GM23248 (cell line): ENCODE measurements at places on chromosomes 7 and 10.

- no peaks in the 10 kb centered on the region for H3K27me3 ChIP-seq
- no peaks in the 10 kb centered on the region; the same call in 1 of the 2 replicates for H3K4me1 ChIP-seq
- H3K27ac ChIP-seq = no peak overlapping the region
- no peaks in the 10 kb centered on the region for H3K36me3 ChIP-seq
- no peak for DNase-seq
- H3K4me3 ChIP-seq = no peak overlapping the region
Observed at GRCh38 chr7:83077328-83077727, 85.4 kb downstream of the PCLO start.

- no peaks in the 10 kb centered on the region for H3K36me3 ChIP-seq
- peak; percentile 25 for DNase-seq
- H3K27ac ChIP-seq = no peak overlapping the region
- no peaks in the 10 kb centered on the region for H3K27me3 ChIP-seq
Observed at GRCh38 chr10:18400201-18400905, 251.0 kb downstream of the NSUN6 start.

- no peak for DNase-seq
- no peak overlapping the region for H3K4me3 ChIP-seq
- no peaks in the 10 kb centered on the region for H3K4me1 ChIP-seq
Observed at GRCh38 chr7:25931156-25931555, 220.8 kb upstream of the NFE2L3 start.

DNA sequence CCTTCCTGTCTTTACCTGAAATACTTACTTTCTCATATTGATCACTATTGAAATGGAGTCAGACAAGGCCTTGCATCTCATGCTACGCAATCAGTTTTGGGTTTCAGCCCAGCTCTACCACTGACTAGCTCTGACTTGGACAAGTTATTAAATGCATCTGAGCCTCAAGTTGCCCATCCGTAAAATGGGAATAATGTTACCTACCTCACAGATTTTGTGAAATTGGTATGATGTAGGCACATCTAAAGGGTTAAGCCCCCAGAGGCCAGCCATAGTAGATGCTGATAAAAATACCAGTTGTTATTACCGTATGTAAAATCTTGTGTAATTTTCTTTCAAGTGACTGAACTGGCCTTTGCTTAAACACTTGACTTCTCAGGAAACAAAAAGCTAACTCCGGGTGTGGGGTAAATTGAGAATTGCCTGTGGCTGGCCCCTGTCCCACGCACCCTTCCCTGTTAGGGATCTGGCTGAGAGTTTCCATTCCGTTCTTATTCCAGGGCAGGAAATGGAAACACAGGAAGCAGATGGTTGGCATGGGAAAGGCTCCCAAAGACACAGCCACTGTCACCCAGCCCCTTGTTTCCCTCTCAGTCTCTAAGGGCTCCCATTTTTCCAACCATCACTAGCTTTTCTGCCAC, 7.5 kb downstream of the DUSP5 start:
- peaks cover 50% of the 10 kb centered on the region for H3K4me1 ChIP-seq
- H3K27me3 ChIP-seq = no peaks in the 10 kb centered on the region
- H3K4me3 ChIP-seq = no peak overlapping the region
- H3K36me3 ChIP-seq = peaks cover 46% of the 10 kb centered on the region
- peak overlapping the region; percentile 95 for H3K27ac ChIP-seq

- no peaks in the 10 kb centered on the region for H3K36me3 ChIP-seq
- H3K4me1 ChIP-seq = peaks cover 51% of the 10 kb centered on the region
- DNase-seq = peak; percentile 80
- peak overlapping the region; percentile 83 for H3K4me3 ChIP-seq
- H3K27me3 ChIP-seq = no peaks in the 10 kb centered on the region
Observed at GRCh38 chr7:27176962-27177794, 3.1 kb upstream of the HOXA10 start.

DNA sequence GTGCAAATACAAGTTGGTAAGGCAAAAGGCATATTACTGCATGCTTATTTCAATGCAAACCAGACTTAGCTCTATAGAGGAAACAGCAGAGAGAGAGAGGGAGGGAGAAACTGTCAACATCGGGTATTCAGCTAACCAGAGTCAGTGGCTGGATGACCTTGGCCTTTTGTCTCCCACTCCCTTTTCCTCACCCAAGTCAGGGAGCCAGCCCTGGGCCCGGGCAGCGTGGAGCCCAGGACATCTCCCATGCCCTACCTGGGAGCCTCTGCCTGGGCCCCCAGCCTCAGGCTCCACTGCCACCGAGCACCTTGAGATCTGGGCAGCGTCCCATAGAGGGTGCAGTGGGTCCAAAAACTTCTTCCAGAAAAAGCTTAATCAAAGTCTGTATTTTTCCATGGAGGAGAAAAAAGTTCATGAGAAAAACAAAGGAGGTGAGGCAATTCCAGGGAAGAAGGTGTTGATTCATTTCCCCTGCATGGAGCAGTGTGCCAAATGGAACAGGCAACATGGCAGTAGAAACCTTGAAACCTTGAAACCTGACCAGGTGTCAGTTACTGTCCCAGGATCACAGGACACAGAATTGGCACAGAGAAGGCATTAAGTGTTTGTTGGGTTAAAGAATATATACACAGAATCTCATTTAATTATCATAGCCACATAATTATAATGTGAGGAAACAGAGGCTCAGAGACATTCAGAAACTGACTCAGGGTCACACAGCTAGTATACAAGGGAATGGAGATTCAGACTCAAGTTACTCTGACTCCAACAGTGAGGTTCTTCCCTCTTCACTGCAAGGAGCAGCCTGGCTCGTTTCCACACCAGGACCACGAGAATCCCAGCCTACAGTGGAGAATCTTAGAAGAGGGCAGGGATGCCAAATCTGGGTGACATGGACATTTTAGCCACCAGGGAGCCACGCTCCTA, 5.8 kb upstream of the NCOA4 start:
- no peaks in the 10 kb centered on the region for H3K36me3 ChIP-seq
- no peak overlapping the region for H3K27ac ChIP-seq
- DNase-seq = no peak
- 0 out of 2 replicates have a peak, but pooled peaks cover 3% of the 10 kb centered on the region for H3K4me1 ChIP-seq
- no peak overlapping the region for H3K4me3 ChIP-seq
- no peaks in the 10 kb centered on the region for H3K27me3 ChIP-seq

DNA sequence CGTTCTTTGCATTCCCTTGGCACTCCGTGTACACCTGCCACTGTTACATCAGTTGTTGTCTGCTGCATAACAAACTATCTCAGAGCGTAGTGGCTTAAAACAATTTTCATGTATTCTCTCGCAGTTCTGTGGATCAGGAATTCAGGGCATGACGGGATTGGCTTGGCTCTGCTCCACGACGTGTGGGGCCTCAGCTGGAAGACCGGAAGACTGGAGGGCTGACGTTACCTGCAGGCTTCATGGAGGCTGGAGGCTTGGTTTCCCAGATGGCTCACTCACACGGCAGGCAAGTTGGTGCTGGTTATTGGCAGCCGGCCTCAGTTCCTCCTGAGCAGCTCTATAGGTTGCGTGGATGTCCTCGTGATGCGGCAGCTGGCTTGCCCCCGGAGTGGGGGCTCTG, 25.5 kb downstream of the NYAP1 start:
- no peaks in the 10 kb centered on the region for H3K27me3 ChIP-seq
- no peaks in the 10 kb centered on the region for H3K4me1 ChIP-seq
- no peaks in the 10 kb centered on the region for H3K36me3 ChIP-seq
- H3K27ac ChIP-seq = no peak overlapping the region

GRCh38 chr10:91311601-91312381, 91.3 kb downstream of the PCGF5 start:
- no peaks in the 10 kb centered on the region for H3K27me3 ChIP-seq
- H3K4me3 ChIP-seq = no peak overlapping the region

DNA sequence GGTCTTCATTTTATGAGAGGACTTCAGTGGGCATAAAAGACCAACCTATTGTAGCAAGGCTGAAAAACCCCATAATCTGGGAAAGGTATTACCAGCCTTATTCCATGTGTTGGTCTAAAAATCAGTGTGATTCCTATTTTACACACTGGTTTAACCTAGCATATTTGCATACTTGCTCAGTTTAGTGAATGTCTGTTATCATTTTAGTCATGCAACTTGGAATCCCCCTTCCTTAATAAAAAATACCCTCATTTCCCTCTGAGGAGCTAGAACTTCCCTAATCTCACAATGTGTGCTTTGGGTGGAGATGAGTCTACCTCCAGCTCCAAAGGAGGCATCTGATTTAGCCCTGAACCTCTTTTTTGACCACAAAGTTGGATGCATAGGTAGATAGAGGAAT, 312.8 kb upstream of the SORCS1 start:
- H3K27ac ChIP-seq = no peak overlapping the region
- H3K4me3 ChIP-seq = no peak overlapping the region
- DNase-seq = no peak
- H3K27me3 ChIP-seq = no peaks in the 10 kb centered on the region

GRCh38 chr7:55912748-55913158, 25.5 kb downstream of the ZNF713 start:
- no peak overlapping the region for H3K4me3 ChIP-seq
- H3K4me1 ChIP-seq = no peaks in the 10 kb centered on the region
- no peak overlapping the region for H3K27ac ChIP-seq
- no peaks in the 10 kb centered on the region for H3K36me3 ChIP-seq

- H3K27ac ChIP-seq = no peak overlapping the region
- no peaks in the 10 kb centered on the region for H3K36me3 ChIP-seq
- no peak overlapping the region for H3K4me3 ChIP-seq
- H3K4me1 ChIP-seq = no peaks in the 10 kb centered on the region
- H3K27me3 ChIP-seq = no peaks in the 10 kb centered on the region
Observed at GRCh38 chr10:50508315-50509051, 115.3 kb downstream of the SGMS1 start.

DNA sequence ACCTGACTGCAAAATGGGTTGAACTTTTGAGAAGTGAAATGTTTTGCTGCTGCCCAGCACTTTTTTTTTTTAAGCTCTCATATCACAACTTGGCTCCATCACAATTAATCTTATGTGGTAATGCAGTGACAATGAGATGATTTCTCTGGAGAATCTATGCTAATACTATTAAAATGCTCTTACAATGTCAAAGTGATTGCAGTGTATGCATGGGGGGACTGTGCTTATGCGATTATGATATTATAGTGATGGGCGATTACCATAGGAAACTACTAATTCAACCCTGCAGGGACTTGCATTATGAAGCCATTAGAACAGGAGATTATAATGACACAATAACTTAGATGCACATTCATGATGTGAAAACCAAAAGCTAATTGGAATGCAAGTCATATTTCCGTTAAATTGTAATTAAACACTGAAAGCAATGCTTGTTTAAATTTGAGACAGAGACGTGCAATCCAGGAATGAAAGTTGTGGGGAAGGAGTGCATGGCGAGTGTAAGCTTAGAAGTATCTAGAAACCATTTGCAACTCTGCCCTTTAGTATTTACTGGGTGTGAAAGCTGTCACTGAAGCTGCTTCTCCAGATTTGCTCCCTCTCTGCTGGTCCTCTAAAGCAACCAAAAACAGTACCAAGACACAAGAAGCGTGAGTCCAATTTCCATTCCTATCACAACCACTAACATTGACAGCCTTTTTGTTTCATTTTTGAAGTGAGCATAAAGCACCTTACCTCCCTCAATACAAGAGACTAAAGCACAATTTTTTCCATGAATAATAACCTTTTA, 21.6 kb downstream of the PTER start:
- DNase-seq = no peak
- H3K27ac ChIP-seq = no peak overlapping the region
- no peak overlapping the region for H3K4me3 ChIP-seq
- no peaks in the 10 kb centered on the region for H3K36me3 ChIP-seq
- no peaks in the 10 kb centered on the region for H3K4me1 ChIP-seq

- H3K36me3 ChIP-seq = no peaks in the 10 kb centered on the region
- no peak for DNase-seq
- H3K4me1 ChIP-seq = no peaks in the 10 kb centered on the region
- H3K4me3 ChIP-seq = no peak overlapping the region
- H3K27ac ChIP-seq = no peak overlapping the region
Observed at GRCh38 chr7:117530390-117530789, 50.6 kb downstream of the CFTR start.

DNA sequence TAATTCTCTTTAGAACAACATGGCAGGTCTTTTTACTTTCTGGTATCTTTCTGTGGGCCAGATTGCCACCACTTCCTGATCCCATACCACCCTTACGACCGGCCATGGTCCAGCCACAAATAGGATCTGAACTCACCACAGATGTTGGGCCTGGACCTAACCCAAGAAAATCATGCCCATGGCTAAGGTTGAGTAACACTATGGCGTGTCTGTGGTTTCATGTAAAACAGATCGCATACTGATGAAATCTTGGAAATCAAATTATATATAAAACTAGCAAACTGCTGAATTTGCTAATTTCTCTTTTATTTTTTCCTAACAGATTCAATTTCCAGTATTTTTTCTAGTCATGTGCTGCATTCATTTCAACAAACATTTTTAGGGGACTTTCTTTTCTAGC, 77.2 kb downstream of the CH25H start:
- peak; percentile 92 for DNase-seq
- H3K27me3 ChIP-seq = no peaks in the 10 kb centered on the region
- H3K4me3 ChIP-seq = peak overlapping the region; percentile 44
- H3K4me1 ChIP-seq = peaks cover 20% of the 10 kb centered on the region
- no peaks in the 10 kb centered on the region for H3K36me3 ChIP-seq
- H3K27ac ChIP-seq = peak overlapping the region; percentile 64

DNA sequence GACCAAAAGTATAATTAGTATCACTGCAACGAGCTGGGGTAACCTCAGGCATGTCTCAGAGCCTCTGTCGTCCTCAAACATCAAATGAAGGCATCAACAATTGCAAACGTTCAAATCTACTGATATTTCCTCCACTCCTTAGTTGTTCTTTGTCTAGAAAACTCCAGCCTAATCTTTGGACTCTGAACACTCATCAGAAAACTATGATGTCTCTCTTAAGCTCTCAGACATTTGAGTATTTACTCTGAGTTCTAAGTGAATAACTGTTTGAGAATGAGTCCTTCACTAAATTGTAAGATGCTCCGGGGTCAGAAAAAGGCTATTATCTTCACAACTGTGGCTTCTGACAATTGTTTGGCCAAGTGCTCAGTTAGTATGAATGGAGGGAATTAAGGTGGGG, 536.4 kb downstream of the NRG3 start:
- H3K27me3 ChIP-seq = no peaks in the 10 kb centered on the region
- no peak for DNase-seq
- no peaks in the 10 kb centered on the region for H3K4me1 ChIP-seq
- H3K4me3 ChIP-seq = no peak overlapping the region

DNA sequence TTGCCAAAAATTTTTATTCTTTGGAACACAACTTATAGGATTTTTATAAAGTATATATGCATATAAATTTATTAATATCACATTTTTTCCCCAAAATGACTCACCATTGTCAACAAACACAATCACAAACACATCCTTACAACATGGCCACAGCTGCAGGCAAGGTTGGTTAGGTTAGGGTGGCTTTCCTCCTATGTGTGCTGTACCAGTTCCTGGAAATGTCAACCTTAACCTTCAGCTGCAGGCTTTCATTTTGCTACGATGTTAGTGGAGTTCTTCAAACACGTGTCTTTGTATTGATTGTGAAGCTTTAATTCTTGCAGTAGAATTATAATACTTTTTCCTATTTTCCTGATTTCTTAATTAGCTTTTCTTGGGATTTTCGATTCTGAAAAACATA, 185.8 kb downstream of the PTEN start:
- H3K4me3 ChIP-seq = no peak overlapping the region
- no peaks in the 10 kb centered on the region for H3K36me3 ChIP-seq
- H3K27me3 ChIP-seq = no peaks in the 10 kb centered on the region

GRCh38 chr7:69692611-69693010, 94.3 kb downstream of the AUTS2 start:
- DNase-seq = no peak
- H3K27me3 ChIP-seq = no peaks in the 10 kb centered on the region
